ENCODE measurements at places on chromosomes 2 and 18.

- DNase-seq = no peak
Observed at GRCh38 chr2:67945940-67946339, 116.9 kb downstream of the C1D start.

GRCh38 chr2:235640926-235641723 is 147.3 kb downstream of the AGAP1 start:
- no peak for DNase-seq

- no peak for DNase-seq
Observed at GRCh38 chr2:215397632-215398341, 38.1 kb downstream of the FN1 start.

GRCh38 chr2:215434447-215435279 is 1.2 kb downstream of the FN1 start:
- no peak for DNase-seq

- DNase-seq = no peak
Observed at GRCh38 chr2:65128297-65129190, 1.4 kb downstream of the RAB1A start.

- no peak for DNase-seq
Observed at GRCh38 chr2:23563673-23564614, 179.0 kb downstream of the KLHL29 start.

DNA sequence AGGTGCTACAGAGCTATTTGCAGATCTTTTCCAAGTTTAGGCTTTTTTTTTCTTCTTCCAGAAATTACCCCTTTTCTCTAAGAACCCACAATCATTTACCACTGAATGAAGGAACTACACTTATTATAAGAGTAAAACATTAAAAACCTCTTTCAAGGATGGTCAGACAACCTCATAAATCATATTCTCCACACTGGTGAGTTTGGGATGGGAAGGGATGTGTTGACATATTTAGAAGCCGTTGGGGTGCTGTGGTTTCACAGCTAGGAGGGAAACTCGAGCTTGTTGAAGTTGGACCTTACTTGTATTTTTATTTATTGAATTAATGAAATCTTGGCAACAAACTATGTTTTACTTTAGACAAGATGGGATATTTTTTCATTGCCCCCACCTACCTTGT is 289.4 kb upstream of the MEIS1 start:
- no peak for DNase-seq

- no peak for DNase-seq
Observed at GRCh38 chr2:80786584-80786983, 482.0 kb upstream of the LRRTM1 start.

DNA sequence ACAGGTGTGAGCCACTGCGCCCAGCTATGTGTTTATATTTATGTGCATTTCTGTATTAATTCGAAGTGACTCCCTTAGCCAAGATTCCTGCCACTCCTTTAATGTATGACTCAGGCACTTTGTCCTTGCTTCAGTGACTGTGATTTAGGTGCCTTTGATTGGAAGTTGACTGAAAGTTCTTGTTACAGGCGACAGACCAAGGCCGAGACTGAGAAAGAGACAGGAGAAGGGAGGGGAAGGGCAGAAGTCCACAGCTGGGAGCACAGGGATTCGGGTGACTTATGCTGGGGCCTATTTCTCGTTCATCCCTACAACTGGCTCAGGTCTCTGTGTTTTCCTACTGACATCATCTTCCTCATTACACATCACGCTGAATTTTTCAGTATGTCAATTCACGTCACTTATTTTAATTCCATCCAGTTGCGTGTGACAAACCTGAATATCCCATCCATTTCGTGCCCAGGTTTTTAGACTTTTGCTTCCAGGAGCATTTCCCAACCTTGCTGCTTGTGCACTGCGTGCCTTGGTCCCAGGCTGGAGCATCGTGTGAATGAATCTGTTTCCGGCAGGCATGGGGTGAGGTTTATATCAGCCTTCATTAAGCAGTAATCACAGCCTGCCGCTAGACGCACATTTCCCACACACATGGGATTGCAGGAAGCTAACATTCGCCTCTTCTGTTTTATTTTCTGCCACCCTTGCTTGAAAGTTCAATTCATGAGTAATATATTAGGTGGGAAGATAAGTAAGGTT is 42.4 kb downstream of the TMEM18 start:
- no peak for DNase-seq

- DNase-seq = no peak
Observed at GRCh38 chr2:143329288-143329687, 200.1 kb downstream of the ARHGAP15 start.

- no peak for DNase-seq
Observed at GRCh38 chr18:46401486-46402070, 255.4 kb downstream of the LOXHD1 start.

DNA sequence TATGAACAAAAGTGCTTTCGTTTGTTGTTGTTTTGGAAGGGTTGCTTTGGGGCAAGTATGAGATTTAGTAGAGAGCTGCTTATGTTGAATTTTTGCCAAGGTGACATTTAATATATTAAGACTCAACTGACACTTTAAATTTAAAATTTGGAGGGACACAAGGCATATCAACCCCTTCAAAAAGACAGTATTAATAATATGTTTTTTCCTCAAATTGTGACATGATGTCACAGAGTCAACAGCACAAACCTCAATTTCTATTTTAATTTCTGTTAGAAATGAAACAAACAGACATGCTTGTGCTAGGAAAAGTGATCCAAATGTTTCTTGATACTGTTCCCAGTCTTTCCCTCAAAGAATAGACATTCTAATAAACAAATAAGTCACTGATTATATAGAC is 218.9 kb downstream of the CYRIA start:
- no peak for DNase-seq

GRCh38 chr2:165681841-165682240 is 112.2 kb downstream of the GALNT3 start:
- no peak for DNase-seq

DNA sequence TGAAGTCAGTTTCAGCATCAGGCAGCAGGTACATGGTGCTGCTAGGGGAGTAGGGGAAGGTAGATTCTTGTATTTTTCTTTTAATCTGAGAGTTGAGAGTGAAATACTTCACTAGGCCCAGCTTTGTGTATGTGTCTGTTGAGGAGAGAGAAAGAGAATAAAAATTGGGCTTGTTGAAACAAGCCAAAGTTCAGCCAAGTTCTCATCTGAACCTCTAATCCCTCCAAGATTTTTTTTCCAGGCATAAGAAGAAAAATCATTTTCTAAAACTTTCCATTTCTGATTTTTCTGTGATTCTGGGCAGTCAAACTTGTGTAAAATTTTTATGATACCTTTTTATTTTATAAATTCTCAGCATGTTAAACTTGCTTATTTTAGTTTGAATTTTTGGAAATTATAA is 55.6 kb downstream of the PTPRM start:
- DNase-seq = no peak

DNA sequence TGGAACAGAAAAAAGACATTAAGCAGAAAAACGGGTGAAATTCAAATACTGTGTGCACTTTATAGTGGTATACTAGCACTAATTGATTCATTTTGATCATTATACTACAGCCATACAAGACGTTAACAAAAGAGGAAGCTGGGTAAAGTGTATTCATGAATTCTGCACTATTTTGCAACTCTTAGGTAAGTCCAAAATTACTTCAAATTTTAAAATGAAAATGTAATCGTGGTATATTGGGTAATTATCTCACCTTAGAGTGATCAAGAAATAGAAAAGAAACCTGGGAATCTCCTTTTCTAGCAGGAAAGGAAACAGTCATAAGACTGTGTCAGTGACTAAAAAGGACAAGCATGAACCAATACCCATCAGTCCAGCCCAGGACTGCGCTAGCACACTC is 5.4 kb downstream of the TGFBRAP1 start:
- DNase-seq = no peak

- DNase-seq = no peak
Observed at GRCh38 chr2:232387451-232388171, 9.1 kb downstream of the ALPP start.

GRCh38 chr2:181984814-181985631 is 630 bp upstream of the PPP1R1C start:
- no peak for DNase-seq

GRCh38 chr2:237708065-237708398 is 80.6 kb downstream of the LRRFIP1 start:
- DNase-seq = no peak

Measured in Peyer's patch (tissue), 4 donors.